RPMI8226 (cell line): ENCODE measurements at places on chromosomes 12 and 14.
A peak's percentile ranks its signal among the peaks of the same experiment; 100 is the strongest.

GRCh38 chr14:90487031-90487430 is 90.2 kb downstream of the CALM1 start:
- DNase-seq = no peak

DNA sequence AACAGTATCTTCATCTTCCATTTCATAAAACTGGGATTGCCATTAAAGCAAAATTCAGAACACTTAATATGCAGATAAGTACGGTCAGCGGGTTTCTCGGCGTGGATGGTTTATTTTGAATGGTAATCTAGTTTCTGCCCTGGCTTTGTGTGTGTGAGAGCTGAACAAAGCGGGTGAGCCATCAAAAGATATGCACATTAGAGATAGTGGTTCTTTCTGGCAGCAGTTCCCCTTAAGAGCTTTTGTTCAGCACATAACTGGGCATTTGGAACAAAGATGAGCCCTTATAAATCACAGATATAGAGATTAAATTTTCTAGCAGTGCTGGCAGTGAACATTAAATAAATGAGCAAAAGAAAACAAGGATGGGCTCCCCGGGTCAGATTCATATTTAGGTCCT is 207.5 kb downstream of the CALM1 start:
- DNase-seq = no peak

DNA sequence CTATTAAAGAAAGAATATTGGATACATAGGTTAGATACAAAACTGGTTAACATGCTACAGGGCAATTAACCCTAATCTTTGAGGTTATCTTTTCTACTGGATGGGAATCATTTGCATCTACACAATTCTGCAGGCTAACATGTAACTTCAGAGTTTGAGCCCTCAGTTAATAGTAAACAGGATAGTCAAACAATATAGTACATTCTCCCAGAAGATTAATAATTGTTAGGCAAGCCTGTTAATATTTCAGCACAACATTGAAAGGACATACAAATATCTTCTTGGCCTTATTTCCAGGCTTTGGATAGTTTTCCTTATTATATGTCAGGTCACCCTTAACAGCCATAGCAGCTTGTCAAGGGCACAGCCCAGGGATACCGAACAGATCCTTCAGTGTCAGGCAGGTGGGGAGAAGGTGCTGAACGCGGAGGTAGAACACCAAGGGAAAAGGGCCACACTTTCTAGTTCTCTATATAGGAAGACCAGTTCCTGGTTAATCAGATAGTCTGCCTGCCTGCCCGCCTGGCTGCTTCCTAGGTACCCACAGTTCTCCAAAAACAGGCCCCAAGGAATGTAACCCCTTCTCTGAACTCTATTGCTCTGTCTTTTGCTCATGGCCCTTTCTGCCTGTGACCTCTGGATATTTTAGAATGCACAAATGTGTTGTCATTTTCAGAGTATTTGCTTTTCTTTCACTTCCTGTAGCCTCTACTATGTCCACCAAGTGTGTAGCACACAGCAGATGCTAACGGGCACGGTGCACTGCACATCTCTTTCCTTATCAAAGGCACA is 256.0 kb downstream of the PCNX1 start:
- no peak for DNase-seq

DNA sequence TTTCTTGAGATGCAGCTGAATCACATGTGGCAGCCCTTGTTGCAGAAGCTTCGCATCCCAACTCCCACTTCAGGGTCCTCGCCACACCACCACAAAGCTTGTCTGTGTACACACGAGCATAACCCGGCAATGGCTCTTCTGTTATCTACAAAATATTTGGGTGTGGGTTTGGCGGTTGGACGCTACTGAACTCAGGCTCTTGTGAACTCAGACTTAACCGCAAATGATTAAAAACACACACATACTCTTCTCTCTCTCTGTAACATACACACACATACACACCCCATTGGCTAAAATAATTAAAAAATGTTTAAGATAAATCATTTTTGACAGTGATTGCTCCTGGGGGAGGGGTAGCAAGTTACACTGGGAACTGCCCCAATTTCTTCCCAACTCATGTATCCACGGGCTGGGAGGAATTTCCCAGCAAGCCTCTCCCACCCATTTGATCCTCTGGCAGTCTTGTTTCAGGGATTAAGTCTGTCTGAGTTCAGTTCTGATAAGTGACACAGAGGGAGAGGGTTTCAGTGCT is 63.7 kb upstream of the MANSC4 start:
- DNase-seq = no peak

DNA sequence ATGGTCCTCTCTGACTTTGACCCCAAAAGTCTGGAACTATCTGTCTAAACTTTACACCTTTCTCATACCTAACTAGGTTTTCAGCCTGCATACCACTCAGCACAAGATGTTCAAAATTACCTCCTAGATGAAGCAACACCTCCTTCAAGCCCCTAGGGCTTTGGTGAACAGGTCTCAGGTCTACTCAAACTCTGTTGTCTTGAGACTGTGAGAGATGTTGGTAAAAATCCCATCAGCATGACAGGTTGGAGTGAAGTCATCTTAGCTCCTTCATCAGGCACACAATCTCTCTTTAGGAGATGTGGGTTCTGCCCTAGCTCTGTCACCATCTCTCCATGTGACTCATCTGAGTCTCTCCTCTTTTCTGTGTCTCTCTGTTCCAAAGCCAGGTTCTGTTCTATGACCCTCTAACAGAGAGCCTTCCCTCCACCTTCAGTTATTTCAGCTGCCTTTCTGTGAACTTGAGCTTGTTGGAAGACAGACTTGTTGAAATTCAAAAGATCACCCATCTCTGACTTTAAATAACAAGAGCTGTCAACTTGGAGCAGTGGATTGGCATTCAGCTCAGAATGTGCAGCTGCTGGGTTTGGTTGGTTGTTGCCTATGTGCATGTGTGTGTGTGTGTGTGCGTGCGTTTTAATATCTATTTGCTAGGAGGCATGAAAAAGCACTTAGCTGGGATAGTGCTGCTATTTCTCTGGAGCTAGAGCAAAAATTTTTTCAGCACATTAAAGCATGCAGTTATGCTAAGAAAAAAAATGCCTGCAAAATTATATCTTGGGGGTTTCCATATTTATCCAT is 130.7 kb downstream of the CRACR2A start:
- DNase-seq = no peak

DNA sequence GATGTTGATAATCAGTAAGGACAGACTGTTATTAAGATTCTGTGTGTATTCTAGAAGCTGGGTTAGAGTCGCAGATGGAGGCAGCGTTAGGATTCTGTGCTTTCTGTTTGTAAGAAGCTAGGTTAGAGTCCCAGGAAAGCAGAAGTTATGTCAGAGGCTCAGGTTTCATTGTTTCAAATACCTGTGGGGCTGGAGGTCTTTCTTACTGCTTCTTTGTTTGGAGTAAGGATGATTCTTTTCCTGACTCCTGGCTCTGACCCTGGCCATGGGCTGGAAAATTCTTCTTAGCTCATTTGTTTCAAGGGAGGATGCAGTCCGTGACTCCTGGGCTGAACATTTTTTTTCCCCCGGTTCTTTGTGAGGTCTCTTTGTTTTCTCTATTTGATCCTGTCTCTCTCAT is 5.2 kb downstream of the MUCL1 start:
- no peak for DNase-seq

- no peak for DNase-seq
These were observed 14.7 kb downstream of the BLTP3B start for GRCh38 chr12:100127766-100128511.

GRCh38 chr12:7832059-7832696 is 40.5 kb downstream of the SLC2A14 start:
- DNase-seq = peak; percentile 45
